AG04450 (cell line): ENCODE measurements at places on chromosomes 11 and 22.

- DNase-seq, result no peak
Measured at GRCh38 chr11:130308059-130308458, 6.7 kb downstream of the ZBTB44 start.

- no peak for DNase-seq
Measured at GRCh38 chr22:41092847-41093411, 537 bp downstream of the EP300 start.

DNA sequence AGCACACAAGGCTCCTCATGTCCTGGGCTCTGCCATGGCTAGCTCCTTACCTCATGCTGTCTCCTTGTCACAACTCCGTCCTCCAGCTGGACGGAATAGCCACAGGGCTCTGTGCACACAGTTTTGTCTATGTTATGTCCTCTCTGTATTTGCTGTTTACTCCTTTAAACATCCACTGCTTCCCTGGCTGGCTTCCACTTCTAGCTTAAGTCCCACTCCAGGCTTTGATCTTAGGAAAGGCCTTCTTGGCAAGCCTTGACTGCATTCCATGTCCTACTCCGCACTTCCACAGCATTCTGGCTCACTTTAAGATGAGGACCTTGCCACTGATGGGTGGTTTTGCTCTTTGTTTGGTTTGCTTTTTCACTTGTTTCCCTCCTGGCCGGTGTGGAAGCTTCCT lies 22.9 kb upstream of the ROBO3 start:
- no peak for DNase-seq

DNA sequence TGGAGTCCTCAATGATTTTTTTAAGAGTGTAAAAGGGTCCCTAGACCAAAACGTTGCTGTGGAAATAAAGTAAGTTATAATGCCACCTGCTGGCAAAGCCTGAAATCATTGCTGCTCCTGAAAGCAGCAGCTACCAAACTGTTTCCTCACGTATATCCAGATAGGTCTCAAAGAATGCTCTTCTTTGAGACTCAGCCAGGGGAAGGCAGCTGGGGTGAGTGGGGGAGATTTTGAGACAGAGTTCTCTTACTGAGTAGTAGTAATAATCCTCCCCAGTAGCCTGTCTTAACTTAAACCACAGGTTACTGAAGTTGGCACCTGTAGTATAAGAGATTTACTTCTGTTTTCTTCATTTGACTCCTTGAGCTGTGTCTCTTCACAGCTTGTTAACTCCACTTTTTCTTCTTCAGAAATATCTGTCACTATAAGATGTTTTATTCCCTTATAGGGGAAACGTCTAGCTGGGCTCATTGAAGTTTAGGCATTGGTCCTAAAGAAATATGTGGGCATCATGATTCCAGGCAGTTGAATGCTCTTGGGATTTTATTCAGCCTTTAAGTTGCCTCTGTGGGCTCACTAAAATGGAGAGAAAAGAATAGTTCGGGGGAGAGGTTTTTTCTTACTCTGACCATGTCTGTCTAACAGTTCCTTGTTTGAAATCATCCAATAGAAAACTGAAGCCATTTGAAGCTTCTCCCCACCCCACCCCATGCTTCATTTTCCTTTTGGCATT lies 77.9 kb downstream of the BTBD10 start:
- peak; percentile 41 for DNase-seq

DNA sequence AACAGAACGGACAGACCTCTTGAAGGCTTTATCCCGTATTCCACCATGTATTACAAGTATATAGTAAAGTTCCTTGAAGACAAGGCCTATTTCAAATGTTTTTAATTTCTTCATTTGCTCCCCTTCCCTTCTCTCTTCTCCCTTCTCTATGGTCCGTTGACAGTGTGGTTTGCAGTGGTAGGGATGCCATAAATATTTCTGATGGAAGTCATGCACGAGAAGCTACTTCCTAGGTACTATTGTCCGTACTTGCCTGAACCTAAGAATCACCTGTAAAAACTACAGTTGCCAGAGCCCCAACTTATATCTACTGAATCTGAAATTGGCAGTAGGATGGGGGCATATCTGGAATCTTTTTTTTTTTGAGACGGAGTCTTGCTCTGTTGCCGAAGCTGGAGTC lies 2.8 kb downstream of the PISD start:
- no peak for DNase-seq

- no peak for DNase-seq
Measured at GRCh38 chr11:122727101-122727929, 71.8 kb downstream of the UBASH3B start.

- DNase-seq, result no peak
Measured at GRCh38 chr11:60744114-60744513, 12.6 kb upstream of the MS4A15 start.

GRCh38 chr11:101262258-101262657 lies 132.6 kb upstream of the PGR start:
- no peak for DNase-seq

GRCh38 chr11:11076879-11077278 lies 219.0 kb upstream of the ZBED5 start:
- DNase-seq, result no peak

DNA sequence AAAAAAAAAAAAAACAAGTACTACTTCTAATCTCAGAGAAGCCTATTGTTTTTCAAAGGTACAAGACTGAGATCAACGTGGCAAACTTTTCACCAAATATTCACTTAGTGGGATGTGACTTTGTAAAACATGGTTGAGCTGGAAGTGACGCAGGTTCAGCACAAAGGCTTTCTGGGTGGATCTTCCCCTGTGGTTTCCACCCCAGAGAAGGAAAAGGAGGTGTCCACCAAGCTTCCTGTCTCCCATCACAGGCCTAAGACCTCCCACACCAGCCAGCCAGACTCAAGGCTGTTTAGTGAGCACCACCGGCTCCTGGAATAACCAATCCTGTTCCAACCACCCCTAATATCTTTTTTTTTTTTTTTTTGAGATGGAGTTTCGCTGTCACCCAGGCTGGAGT lies 5.7 kb downstream of the TMEM184B start:
- DNase-seq, result no peak

DNA sequence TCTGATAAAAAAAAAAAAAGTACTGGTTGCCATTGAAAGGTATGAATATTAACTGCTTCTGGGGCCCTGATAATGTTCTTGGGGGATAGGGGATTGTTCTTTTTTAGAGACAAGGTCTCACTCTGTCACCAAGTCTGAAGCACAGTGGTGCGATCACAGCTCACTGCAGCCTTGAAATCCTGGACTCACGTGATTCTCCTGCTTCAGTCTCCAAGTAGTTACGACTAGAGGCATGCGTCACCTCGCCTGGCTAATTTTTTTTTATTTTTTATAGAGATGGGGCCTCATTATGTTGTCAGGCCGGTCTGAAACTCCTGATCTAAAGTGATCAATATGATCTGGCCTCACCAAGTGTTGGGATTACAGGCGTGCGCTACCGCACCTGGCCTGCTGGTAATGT lies 63.5 kb downstream of the FCHSD2 start:
- no peak for DNase-seq

- no peak for DNase-seq
Measured at GRCh38 chr11:130070109-130070845, 583 bp downstream of the APLP2 start.

DNA sequence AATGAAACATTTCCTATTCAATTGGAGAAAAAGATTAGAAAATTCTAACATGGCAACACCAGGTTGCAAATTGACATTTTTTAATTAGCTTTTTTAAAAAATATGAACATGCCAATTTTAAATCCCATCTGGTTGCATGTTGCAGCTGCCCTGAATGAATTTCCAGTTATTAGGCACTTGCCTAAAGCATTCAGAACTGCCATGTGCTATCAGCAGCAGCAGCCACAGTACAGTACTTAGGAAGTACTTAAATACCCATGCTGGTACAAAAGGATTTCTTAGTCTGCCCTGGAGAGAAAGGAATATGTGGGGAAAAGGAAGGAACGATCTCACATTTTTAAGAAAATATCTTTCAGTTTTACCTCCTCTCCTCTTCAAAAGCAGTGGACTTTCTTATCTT lies 46.2 kb downstream of the FAM168A start:
- DNase-seq, result no peak

DNA sequence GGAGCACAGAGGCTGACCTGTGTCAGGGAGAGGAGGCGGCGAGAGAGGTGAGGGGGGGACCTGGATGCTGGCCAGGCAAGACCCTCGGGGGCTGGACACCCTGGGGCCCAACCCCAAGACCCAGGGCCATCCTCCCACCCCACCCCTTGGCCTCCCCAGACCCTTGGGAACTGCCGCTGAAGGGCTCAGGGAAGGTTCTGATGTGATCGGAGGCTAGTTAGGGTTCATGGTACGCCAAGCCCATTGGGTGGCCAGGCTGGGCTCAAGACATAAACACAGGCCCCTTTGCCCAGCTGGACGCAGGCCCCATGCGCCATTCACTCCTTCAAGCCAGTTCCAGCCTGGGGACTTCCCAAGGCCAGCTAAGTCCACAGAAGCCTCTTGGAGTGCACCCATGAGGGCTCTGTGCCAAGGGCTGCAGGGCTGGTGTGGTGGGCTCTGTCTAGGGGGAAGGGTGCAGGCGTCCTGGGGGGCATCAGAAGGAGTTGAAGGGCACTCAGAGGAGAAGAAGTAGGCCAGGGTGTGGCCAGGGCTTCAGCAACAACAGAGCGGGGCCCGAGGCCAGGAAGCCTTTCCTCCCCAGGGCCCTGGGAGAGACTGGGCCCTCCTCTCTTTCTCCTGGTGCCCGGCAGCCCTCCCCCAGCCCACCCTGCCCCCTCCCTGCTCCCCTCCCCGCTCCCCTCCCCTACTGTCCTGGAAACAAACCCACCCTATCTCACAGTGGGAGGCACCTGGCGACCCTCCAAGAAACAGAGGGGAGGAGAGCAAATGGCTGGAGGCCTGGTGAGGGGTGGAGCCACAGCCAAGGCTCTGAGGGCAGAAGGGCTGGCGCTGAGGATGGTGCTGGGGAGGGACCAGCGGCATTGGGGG lies 12.9 kb downstream of the TSPAN32 start:
- peak; percentile 33 for DNase-seq

DNA sequence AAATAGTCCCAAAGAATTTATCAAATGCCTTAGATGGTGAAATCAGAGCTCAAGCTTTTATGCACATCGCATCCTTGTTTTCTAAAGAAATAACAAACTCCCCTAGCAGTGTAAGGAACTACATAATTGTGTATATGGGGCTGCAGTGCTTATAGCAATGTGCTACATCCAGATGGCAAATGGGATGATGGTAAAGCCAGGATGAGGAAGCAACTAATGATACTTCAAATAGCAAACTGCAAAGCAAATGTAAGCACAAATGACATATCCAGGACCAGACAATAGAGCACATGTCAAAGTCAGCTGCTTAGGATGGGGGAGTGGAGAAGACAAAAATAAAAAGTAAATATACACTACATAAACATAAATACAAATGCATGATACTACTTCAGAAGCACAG lies 425.9 kb downstream of the OPCML start:
- DNase-seq, result no peak

GRCh38 chr11:66877588-66878385 lies 20.9 kb downstream of the LRFN4 start:
- DNase-seq, result no peak

DNA sequence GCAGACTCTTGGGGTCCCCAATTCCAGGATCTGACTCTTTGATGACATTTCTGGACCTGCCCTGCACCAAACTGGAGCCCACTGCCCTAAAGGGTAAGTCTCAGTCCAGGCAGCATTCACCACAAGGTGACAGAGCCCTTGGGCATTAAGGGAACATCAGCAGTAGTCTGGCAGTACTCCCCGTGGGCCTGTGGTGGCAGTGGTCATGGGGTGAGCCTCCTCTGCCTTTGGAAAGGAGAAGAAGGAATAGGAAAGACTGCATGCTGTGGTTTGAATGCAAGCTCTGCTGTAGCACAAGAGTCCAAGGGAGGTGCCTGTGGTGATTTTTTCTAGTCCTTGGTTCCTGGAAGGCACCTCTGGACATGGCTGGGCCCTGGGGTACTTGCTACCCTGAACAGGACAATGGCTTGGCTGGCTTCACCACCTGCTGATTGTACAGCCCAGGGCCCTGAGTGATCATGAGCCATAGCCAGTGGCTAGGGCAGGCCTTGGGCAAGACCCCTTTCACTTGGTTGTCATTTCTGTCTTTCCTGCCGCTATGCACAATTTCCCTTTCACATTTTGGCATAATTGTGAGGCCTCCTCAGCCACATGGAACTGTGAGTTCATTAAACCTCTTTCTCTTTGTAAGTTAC lies 160.7 kb upstream of the GRIA4 start:
- no peak for DNase-seq

- no peak for DNase-seq
Measured at GRCh38 chr22:44545773-44546172, 47.7 kb upstream of the RTL6 start.

DNA sequence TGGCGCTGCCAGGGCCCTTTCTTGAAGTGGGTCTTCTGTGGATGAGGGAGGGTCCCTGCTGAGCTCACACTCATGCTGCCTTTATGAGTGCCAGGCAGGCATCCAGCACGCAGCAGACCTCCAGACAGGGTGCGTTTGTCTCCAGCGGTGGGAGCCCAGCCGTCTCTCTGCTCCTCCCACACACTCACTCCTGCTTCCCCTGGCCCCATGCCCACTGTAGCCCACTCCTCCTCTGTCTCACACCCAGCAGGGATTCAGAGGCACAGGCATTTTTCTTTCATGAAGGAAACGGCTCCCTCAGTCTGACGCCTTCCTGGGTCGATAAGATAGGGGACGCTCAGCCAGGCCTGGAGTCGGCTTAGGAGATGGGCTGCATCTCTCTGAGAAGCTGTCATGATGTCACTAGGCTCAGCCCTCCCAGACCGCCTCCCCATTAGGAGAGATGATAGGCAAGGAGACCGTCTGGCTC lies 183.9 kb upstream of the NCAM1 start:
- DNase-seq, result no peak

DNA sequence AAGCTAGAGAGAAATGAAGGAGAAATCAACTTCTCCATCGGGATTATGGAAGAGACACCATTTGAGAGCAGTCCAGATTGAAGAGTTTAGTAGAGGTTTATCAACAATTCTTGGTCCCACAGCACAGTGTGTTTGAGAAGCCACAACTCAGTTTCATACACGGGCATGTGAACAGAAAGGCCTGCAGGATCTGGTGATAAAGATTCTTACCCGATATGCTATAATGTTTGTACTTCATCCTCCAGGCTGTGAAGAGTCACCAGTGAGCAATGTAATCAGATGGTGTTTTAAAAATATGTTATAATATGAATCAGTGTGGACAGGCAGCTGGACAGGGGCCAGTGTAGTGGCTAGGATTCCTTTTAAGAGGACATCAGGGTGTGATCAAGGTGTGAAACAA lies 29.7 kb upstream of the VWA5A start:
- no peak for DNase-seq

DNA sequence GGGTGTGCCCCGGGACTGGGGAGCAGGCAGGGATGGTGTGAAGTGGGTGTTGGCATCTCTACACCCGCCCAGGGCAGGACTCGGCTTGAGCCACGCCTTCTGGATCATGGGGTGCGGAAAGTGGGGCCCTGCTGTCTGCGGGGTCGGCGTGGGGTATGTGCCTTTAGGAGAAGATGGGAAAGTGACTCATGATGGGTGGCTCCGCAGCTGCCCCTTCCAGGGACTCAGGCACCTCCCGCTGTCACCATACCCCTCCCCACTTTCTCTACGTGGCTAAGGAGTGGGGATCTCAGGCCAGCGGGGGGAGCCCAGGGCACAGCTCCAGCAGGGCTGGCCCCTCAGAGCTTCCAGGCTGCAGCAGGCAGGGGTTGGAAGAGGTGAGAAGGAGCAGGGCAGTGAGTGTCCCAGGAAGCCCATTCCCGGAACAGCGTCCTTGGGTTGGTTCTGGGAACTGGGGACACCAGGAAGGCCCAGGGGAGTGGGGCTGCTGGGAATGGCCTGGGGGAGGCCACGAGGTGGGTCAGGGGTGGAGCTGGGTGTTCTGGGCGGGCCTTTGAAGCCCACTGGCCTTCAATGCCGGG lies 102.9 kb upstream of the FGF3 start:
- no peak for DNase-seq
